ENCODE measurements at places on chromosomes 12 and 14.

GRCh38 chr12:110745542-110746284 is 3.0 kb upstream of the PPP1CC start:
- DNase-seq: no peak

DNA sequence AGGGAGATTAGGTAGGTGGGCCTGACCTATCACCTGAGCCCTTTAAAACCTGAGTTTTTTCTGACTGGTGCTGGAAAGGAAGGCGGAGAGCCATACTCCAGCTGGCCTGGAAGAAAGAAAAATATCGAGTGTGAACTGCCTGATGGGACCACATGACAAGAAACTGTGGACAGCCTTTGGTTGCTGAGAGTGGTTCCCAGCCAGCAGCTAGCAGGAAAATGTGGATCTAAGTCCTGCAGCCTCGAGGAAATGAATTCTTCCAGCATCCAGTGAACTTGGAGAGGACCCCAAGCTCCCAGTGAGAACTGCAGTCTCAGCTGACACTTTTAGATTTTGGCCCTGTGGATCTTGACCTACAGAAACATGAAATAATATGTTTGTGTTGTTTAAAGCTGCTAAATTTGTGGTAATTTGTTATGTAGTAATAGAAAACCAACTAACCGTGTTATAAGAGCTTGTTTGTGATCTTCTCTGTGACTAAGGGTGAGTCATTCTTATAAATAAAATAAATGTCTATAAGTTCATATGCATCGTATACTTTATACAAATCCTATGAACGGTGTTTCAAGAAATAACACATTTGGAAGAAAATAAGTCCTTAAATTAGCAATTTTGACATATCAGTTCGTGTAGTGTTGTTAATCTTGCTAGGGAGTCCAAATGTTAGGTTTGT is 359.6 kb downstream of the BMP4 start:
- no peak for DNase-seq

DNA sequence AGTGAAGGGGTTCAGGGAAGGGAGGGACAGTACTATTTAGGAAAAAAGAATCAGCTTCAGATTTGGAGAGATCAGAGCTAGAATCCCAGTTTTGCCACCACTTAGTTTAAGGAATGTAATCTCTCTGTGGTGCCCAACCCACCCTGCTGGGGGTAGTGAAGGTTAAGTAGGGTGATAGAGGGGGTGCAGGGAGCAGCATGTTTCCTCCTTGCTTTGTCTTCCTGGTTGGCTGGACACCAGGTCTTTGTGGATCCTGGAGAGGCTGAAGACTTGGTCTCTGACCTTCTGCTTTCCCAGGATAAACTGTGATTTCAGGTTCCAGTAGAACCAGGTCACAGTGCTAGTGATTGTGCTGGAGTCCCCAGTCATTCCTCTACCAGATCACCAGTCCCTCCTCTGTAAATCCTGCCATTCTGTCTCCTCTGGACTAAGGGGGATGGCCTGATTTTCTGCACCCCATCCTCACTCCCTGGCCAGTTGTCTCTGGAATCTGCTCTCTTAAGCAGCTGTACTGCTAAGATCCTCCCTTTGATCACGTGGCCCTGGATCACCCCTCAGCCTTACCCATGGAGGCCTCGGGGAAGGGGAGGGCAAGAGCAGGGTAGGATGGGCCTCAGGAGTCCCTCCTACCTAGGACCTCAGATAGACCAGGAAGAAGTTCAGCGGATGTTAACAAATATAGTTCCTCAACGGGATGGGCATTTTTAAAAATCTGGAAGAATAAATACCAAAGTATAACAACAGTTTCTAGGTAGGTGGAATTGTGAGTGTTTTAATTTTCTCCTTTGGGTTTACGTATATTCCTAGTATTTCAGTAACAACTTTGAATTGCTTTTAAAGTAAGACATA is 3.1 kb downstream of the MAP3K12 start:
- DNase-seq: no peak

- DNase-seq: peak; percentile 80
Observed at GRCh38 chr12:122895704-122896636, at the start of gene VPS37B. Gene VPS37B (minus strand): TSS chr12:122896124. CDS start chr12:122896062, 62 bp downstream.

- DNase-seq: no peak
Observed at GRCh38 chr12:4865246-4865645, 44.5 kb upstream of the KCNA1 start.

- no peak for DNase-seq
Observed at GRCh38 chr14:33529787-33530757, 420.8 kb downstream of the EGLN3 start.

DNA sequence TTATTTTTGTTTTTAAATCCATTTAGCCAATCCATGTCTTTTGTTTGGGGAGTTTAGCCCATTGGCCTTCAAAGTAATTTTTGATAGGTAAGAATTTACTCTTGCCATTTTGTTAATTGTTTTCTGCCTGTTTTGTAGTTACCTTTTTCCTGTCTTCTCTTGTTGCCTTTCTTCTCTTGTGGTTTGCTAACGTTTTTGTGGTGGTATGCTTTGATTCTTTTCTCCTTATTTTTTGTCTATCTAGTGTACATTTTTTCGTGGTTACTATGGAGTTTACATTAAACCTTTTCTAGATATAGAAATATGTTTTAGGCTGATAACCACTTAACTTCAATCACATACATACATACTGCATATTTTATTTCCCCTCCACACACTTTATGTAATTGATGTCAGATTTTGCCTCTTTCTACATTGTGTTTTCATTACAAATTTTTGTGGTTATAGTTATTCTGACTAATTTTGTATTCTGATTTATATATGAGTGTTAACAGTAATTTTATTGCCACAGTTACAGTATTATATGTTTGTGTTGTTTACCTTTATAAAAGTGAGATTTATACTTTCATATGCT is 19.2 kb upstream of the PPP1R12A start:
- DNase-seq: no peak

- DNase-seq: no peak
Observed at GRCh38 chr12:4191642-4192041, 81.9 kb upstream of the CCND2 start.

DNA sequence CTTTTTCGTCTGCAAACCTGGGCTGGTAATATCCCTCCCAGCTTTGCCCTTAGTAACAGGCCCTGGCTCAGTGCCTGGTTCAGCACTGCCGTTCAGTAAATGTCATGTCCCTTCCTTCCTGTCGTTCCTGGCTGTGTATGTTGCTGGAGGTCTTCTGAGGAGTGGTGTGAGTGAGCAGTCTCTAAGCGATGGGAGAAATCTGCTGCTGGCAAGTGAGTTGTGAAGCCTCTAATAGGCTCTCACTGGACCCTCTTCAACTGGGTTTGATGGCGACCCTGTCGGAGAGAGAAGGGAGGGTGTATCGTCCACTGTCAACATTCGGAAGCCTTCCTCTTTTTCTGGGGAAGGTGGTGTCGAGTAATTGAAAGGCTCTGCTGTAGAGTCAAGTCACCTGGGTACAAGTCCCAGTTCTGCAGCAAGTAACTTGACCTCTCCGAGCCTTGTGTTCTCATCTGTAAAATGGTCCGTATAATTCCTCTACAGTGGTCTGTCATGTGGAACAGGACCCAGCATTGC is 62.8 kb downstream of the HRK start:
- no peak for DNase-seq

GRCh38 chr12:12539028-12539810 is 23.4 kb downstream of the DUSP16 start:
- DNase-seq: no peak

GRCh38 chr14:49863487-49864281 is 11.1 kb upstream of the NEMF start:
- DNase-seq: no peak

GRCh38 chr14:59832653-59833294 is 37.8 kb downstream of the RTN1 start:
- no peak for DNase-seq

DNA sequence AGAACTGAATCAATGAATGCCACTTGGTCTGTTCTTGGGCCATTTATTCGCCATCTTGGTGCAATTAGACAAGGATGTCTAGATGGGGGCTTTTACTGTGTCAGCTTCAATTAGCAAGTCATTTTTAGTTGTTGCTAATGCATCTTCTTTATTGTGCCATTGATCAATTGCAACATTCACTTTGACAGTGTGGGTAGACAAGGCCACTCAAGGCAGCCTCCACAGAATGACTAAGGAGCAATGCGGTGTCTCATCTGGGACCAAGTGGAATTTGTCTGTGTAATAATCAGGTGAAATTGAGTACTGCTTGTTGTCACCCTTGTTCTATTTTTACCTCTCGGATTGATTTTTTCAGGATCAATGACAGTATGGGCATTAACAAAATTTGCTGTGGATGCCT is 275.9 kb downstream of the CACNA1C start:
- no peak for DNase-seq

GRCh38 chr12:91275321-91275720 is 92.7 kb upstream of the DCN start:
- no peak for DNase-seq

- DNase-seq: no peak
Observed at GRCh38 chr14:70822530-70823185, 13.3 kb upstream of the MAP3K9 start.

DNA sequence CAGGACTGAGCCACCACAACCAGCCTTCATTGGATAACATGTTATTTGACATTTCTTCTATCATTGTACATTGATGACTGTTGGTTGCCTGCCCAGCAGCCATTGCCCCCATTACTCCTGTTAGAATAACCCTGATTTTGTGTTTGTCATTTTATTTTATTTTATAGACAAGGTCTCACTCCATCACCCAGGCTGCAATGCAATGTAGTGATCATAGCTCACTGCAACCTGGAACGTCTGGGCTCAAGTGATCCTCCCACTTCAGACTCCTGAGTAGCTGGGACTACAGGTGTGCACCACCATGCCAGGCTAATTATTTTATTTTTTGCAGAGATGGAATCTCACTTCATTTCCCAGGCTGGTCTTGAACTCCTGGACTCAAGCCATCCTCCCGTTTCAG is 33.2 kb upstream of the LTA4H start:
- no peak for DNase-seq

GRCh38 chr14:37583358-37584210 is 11.5 kb downstream of the FOXA1 start:
- DNase-seq: no peak

- no peak for DNase-seq
Observed at GRCh38 chr12:34119366-34119765, 97.1 kb downstream of the ALG10 start.

GRCh38 chr12:74418573-74418972 is 119.1 kb upstream of the ATXN7L3B start:
- DNase-seq: no peak

All from stimulated activated CD8-positive, alpha-beta memory T cell treated with anti-CD3 and anti-CD28 coated beads, Interleukin-4, amount 100 ng/mL, for 24 hours (primary cell).